ENCODE measurements at places on chromosomes 7 and 10.
A peak's percentile ranks its signal among the peaks of the same experiment; 100 is the strongest.

GRCh38 chr10:106355450-106355849 is 809.1 kb downstream of the SORCS1 start:
- DNase-seq: no peak

DNA sequence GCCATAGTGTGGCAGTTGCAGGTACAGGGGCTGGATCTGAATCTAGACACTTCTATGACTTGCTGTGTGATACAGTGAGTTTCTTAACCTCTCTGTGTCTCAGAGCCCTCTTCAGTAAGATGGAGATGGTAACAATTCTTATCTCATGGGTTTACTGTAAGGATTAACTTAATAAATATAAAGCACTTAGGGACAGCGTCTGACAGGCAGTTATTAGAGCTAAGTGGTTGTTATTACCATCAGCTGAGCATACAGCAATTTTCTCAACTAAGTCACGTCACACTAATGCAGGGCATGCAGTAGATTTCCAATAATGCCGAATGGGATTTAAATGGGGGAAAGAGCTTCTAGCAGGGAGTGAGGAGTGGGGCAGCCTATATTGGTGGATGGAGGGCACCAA is 162.6 kb downstream of the SH2D4B start:
- no peak for DNase-seq

DNA sequence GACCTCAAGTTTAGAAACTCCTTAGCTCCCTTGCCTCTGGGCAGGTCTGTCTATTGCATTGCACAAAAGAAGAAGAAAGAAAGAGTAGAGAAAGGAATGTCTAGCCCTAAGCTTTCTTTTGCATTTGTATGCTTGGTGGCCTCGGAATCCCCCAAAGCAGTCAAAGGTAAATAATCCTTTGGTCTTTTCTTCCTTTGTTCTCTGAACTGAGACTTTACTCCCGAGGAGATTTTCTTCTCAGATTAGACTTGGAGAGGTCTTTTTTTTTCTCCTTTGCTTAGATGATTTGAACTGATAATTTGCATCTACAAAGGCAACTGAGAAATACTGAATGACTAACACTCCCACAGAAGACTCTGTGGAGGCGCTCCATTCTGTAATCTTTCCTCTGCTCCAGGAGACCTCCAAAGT is 93.2 kb downstream of the AKR1D1 start:
- peak; percentile 24 for DNase-seq

- no peak for DNase-seq
Measured at GRCh38 chr7:23928418-23928775, 218.4 kb downstream of the STK31 start.

- no peak for DNase-seq
Measured at GRCh38 chr7:158695726-158696452, 8.7 kb downstream of the NCAPG2 start.

GRCh38 chr7:115637128-115637527 is 393.4 kb downstream of the TFEC start:
- DNase-seq: no peak

GRCh38 chr10:122264931-122265330 is 6.2 kb upstream of the BTBD16 start:
- DNase-seq: no peak

- DNase-seq: no peak
Measured at GRCh38 chr10:133110133-133110532, 22.4 kb downstream of the ADGRA1 start.

GRCh38 chr10:14293526-14293925 is 37.2 kb downstream of the FRMD4A start:
- DNase-seq: no peak

DNA sequence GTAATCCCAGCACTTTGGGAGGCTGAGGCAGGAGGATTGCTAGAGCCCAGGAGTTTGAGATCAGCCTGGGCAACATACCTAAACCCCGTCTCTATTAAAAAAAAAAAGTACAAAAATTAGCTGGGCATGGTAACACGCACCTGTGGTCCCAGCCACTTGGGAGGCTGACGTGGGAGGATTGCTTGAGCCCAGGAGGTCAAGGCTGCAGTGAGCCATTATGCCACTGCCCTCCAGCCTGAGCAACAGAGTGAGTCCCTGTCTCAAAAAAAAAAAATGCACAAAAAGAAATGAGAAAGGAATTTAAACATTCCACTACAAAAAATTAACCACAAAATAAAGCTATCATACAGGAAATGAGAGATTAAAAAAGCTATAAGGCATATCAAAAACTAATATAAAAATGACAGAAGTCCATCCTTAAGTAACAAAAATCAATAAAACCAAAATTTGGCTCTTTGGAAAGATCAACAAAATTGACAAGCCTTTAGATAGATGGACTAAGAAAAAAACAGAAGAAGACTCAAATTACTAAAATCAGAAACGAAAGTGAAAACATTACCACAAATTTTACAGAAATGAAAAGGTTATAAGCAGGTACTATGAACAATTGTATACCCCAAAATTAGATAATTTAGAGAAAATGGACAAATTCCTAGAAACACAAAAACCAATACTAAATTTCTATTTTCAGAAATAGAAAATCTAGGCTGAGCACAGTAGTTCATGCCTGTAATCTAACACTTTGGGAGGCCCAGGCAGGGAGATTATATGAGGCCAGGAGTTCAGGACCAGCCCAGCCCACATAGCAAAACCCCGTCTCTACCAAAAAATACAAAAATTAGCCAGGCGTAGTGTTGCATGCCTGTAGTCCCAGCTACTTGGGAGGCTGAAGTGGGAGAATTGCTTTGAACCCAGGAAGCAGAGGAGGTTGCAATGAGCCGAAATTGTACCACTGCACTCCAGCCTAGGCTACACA is 42.4 kb upstream of the NANOS1 start:
- DNase-seq: no peak

- DNase-seq: no peak
Measured at GRCh38 chr10:119989966-119990365, 97.4 kb downstream of the SEC23IP start.

DNA sequence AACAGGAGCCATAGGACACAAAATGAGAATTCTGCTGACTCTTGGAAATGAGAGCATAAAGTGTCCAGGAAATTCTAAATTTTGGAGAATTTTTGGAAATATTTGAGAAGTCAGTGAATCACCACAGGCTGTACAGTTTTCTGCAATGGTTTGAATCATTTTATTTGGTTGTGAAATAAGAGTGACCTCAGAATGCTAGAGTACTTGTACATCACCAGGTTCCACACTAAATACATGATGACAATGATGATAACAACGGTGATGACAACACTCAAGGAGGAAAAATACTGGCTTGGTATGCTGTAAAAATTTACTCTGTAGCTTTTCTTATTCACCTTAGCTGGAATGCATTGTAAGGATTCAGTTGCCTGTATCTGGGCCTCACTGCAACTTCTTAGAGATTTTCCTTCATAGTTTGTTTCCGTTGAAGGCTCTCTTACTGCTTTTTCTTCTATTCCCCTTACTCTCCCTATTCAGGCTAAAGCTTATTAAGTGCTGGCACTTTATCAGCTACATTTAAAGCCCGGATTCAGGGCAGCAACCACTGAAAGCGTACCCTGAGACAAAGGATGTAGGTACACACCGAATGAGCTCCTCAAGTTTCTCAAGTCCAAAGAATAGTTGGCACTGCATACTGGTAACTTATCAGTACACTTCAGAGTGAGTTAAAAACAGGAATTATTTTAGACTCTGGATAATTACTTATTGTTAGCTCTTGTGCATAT is 30.2 kb upstream of the NME8 start:
- DNase-seq: no peak

DNA sequence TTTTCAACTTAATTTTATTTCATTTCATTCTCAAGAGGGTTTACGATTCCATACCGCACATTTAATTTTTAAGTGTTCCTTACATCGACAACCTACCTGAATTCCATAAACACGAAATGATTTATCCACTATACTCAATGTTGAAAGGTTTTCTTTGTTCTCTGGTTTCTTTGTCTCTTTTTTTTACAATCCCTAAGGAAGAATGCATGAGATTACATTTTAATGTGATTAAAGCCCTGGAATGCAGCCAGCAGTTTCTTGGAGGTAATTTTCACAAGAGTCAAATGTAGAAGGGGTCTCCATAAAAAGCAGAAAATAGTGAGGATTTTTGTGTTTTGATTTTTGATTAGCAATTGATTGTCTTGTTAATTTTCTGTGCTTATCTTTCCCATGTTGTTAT is 59.2 kb upstream of the ADCY1 start:
- DNase-seq: peak; percentile 43

DNA sequence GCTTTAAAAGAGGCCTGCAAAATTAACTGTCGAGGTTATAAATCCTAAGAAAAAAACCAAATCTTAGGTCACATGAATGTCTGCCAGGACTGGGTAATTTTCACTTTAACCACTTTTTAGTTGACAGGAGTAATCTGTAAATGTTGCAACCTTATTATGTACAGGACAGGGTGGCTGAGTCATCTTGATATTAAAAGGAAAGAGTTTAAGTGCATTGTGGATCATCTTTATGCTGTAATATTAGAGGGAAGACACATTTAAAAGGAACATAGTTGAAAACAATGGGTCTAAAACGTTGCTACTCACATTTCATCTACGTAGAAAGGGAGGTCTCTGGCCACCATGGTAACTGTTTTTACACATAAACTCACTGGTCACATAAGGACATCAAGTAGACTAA is 115.5 kb downstream of the LSMEM1 start:
- peak; percentile 55 for DNase-seq

GRCh38 chr7:104137971-104138370 is 69.8 kb downstream of the ORC5 start:
- DNase-seq: peak; percentile 88

- no peak for DNase-seq
Measured at GRCh38 chr7:11923376-11923930, 91.5 kb upstream of the THSD7A start.

- no peak for DNase-seq
Measured at GRCh38 chr7:106071999-106072714, 40.0 kb downstream of the SYPL1 start.

DNA sequence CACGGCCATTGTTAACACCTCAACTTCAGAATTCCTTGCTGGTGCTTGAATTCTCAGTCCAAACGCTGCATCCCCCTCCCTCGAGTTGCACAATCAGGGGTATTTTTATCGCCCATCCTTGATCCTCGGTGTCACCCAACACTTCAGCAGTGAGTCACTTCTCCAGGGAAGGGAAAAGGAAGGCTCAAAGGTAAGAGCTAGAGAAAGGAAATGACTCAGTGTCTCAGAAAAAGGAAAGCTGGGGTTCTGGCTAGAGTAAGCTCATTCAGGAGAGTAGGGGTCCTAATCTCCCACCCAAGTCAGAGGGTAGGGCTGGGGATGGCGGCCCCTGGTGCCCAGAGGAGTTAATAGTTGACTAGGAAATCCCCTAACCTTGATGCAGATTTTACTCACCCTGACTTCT is 39.8 kb upstream of the TRIM8 start:
- DNase-seq: peak; percentile 68

- no peak for DNase-seq
Measured at GRCh38 chr7:108234971-108235450, 104.8 kb upstream of the LAMB4 start.

DNA sequence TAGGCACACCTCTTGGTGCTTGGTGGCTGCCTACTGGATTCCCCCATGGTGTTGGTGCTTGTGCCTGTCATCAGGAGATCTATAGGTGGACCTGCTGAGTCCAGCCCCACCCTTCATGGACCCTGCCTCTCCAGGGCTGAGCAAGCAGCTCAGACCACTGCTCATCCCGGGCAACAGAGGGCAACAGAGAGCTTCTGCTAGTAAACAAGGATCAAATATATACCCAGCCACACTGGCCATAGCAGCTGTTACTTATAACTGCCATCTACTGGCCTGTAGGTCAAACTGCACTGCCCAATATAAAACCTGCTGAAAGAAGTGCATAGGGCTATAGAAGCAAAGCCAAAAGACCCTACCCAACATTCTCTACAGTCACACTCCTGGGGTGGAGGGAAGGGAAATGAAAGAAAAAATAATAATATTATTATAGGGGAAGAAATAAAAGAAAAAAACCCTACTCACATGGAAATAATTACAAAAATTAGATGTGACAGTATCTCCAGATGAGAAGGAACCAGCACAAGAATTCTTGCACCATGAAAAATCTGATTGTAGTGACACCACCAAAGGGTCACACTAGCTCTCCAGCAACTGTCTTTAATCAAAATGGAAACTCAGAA is 54.9 kb upstream of the ZNF800 start:
- DNase-seq: peak; percentile 13

DNA sequence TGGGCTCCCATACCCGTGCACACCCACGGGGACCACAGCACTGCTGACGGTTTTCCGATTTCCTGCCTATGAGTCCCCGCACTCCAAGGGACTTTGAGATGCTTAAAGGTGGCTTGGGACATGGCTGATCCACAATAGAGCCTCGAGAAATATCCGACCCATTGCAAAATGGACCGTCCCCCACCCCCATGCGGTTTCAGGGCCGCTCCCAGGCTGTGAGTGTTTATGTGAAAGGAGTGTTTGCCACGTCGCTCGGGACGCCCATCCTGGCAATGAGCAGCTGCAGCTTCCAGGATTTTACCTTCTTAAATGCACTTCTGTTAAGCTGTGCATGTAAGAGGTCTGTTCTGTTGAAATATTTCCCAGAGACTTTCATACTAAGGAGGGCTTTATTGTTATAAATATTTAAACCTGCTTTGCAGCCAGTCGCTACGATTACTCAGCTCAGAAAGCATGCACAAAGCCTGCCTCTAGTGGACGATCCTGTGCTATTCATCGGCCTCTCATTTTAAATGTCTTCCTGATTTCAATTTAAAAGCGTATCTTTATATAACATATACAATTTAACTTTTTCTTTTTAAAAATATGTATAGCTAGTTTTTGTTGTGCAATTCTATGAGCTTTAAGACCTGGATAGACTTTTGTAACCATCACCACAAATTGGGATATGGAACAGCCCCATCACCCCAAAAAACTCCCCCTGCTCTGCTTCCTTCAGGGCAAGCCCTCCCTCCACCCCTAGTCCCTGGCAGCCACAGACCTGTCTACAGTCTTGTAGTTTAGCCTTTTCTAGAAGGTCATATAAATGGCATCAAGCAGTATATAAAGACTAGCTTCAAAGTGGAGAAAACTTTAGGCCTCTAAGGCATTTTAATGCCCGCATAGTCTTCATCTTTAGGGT is 418.3 kb downstream of the PAXIP1 start:
- DNase-seq: no peak

- DNase-seq: no peak
Measured at GRCh38 chr10:89404104-89405047, 10.0 kb upstream of the IFIT5 start.

GRCh38 chr10:24643679-24644209 is 79.9 kb downstream of the ARHGAP21 start:
- no peak for DNase-seq

DNA sequence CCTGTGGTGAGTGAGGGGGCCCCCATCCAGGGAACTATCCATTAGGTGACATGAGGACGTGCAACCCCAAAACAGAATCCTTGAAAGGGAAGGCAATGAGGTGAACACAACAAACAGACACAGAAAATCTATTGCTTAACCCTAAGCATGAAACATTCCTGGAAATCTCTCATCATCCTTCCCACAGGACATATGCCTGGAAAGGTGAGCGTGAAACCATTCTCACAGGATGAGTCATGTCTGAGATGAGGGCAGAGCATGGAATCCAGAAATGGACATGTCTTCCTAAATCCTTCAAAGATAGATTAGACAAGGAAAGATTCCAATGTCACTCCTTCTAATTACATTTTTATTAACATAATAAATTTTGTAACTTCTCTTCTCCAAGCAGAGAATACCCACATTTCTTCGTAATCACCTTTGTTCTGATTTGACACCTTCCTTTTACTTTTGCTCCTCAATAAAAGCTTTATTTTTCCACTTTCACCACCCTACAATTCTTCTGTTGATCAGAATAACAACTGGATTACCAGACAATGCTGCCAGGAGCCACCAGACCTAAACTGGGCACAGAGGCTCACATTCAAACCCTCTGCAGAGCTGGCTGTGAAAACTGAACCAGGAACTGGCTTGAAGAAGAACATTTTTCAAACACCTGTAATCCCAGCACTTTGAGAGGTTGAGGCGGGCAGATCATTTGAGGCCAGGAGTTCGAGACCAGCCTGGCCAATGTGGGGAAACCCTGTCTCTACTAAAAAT is 67.2 kb downstream of the COBL start:
- DNase-seq: no peak

All from retinal pigment epithelial cell (primary cell).